AG10803 (cell line): ENCODE measurements at places on chromosomes 12 and 14.
A peak's percentile ranks its signal among the peaks of the same experiment; 100 is the strongest.

- DNase-seq, result peak; percentile 59
These were observed 27.8 kb upstream of the GPR132 start for GRCh38 chr14:105093038-105093430.

GRCh38 chr12:132162508-132163031 is 18.3 kb downstream of the NOC4L start:
- peak; percentile 86 for DNase-seq

DNA sequence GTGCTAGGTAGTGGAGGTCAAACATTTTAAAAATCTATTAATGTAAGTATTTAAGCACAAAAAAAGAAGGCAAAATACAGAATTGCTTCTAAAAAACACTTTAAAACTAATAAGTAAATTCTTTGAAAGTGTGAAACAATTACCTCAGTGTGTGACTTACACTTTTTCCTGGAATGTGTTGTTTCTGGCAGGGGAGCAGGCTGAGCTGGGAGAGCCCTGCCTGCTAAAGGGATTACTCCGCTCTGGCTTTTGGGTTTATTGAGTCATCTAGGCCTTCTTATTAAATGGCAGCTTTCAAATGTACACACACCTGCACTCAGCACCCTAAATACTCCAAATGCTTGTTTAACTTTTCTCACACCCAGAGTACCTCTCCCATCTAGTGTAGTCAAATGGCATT is 279.8 kb downstream of the AKAP6 start:
- DNase-seq, result peak; percentile 56

GRCh38 chr12:3129301-3130056 is 52.3 kb downstream of the TSPAN9 start:
- peak; percentile 63 for DNase-seq

- peak; percentile 6 for DNase-seq
These were observed 4.5 kb upstream of the OAS2 start for GRCh38 chr12:112973818-112974231.

- no peak for DNase-seq
These were observed 7.0 kb downstream of the MYL2 start for GRCh38 chr12:110913119-110914056.

DNA sequence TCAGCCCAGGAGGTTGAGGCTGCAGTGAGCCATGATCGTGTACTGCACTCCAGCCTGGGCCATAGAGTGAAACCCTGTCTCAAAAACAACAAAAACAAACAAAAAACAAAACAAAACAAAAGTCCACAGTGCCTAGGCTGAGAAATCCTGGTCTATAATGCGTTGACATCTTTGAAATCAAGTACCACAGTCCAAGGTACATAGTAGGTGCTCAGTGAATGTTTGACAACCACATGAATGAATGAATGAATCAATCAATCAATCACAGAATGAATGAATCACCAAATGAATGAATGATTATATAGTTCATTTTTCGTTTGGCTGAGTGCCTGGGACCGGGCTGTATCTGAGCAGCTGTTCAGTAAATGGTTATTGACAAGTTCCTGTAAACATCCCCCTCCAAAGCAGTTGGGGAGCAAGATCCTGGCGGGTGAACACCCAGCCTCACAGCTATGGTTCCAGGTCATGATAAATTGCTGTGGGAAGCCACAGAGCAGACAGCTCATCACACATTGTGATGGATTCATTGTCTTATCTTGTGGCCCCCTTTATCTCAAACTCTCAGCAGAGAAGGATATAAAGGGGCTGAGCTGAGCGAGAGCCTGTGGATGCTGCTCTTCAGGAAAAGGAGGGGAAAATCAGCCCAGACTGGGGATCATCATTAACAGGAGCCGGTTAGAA is 30.4 kb upstream of the IFT81 start:
- no peak for DNase-seq

- DNase-seq, result no peak
These were observed 13.0 kb upstream of the NELL2 start for GRCh38 chr12:44889162-44889561.

DNA sequence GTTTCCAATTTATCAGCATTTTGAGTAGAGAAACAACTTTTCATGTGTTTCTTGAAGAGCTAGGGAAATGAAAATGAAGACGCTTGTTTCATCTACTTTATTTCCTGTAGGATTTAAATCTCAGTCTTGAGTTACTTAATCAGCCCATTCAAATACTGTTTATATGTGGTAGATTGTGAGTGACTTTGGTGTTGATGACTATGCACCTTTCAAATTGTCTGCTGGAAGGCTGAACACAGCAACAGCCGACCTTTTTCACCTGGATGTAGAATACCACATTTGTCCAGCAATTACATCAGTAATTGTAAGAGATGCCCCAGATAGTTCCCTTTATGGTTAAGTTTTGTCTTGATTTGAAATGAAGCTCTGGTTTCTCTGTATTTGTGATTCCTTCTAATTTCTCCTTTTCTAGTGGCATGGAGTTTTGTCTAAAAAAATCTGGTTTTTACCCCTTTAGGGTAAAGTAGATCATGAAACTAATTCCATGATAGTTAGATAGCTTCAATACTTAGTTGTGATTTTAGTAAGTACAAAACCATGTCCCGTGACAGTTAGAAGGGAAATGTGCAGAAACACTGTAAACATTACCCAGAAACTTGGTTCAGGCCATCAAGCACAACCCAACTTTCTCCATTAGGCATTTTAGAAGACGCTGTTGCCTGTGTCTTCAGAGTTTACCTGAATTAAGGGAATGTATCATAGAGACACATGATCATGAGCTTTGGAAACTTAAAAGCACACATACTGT is 165.0 kb downstream of the SRGAP1 start:
- DNase-seq, result no peak

DNA sequence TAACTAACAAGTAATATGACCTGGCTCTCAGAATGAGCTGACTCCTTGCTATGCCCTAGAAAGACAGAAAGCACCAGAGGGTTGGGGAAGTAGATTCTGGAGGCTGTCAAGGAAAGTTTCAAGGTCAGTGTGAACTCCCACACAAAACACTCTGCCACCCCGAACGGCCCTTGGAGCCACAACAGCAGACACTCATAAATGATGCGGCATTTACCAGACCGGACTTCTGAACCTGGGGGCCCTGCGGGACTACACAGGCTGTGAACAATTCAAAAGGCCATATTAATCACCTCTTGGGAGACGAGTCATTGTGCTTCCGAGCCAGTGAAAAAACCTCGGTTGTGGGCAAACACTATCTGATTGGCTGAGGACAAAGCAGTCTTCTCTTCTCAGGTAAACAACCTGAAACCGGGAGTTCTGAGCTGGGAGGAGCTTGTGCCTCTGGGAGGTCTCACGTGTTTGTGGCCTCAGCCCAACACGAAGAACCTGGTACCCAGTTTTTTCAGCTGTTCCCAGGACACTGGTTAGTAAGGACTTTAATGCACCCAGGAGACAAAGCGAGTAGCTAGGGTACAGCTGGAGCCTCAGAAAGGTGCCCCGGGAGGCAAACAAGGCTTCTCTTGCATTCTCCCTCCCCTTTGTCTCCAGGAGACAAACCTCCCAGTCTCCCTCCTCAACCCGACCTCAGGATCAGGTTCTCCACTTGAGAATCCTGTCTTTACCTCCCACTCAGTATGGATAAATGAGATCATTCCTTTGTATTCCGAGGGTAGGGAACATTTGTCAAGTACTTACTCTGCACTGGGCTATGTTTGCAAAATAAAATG is 35.3 kb downstream of the VWF start:
- no peak for DNase-seq

- no peak for DNase-seq
These were observed 21.0 kb downstream of the VASH1 start for GRCh38 chr14:76782115-76782884.

DNA sequence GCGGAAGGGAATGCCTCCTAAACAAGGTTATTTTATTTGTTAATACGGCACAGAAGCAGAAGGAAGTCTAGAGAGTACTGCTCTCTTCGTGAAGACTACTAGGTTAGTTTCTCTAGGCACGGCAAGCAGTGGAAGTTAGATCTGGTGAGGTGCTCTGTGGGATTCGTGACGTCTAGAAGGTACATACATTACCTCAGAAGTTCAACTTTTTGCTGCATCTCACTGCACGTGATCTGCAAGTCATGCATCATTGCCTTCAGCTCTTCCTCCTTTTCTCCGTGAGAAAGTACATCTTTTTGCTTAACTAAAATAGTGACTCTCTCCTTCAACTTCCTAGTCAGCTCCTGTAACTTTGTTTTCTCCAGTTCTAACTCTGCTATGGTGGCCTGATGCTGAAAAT is 74.7 kb downstream of the NIN start:
- no peak for DNase-seq

- DNase-seq, result peak; percentile 30
These were observed 39.9 kb downstream of the DNAI7 start for GRCh38 chr12:25155022-25155576.

GRCh38 chr14:92217936-92218335 is 96.2 kb downstream of the CPSF2 start:
- peak; percentile 58 for DNase-seq

GRCh38 chr12:47038270-47038748 is 41.1 kb upstream of the PCED1B start:
- DNase-seq, result no peak

DNA sequence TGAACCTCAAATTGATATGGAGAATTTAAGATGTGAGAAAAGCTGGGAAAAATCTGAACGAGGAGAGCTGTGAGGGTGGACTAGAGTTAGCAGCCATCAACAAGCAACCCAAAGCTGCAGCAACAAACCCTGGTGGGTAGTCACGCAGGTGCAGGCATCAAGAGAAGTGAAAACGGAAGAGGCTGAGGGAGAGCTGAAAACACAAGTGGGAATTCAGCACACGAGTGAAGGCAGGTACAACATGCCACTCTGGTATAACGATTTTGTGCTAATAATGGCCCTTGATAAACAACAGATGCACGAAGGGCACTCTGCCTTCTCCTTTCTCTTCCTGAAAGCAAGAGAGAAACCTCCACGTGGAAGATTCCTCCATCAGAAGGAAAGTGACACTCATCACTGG is 11.5 kb downstream of the TCL1B start:
- DNase-seq, result no peak

GRCh38 chr12:120725659-120726509 is at the start of gene ACADS:
ACADS (plus strand) TSS chr12:120725826; CDS start chr12:120725886, 60 bp downstream.
- DNase-seq, result peak; percentile 73

- peak; percentile 54 for DNase-seq
These were observed 484 bp downstream of the ALKBH1 start for GRCh38 chr14:77707355-77707723.

- DNase-seq, result no peak
These were observed 83.0 kb upstream of the WSCD2 start for GRCh38 chr12:108046135-108046534.

- no peak for DNase-seq
These were observed 134.2 kb downstream of the KCNK10 start for GRCh38 chr14:88188745-88189416.

- DNase-seq, result peak; percentile 31
These were observed 81.2 kb upstream of the ATF7IP start for GRCh38 chr12:14284184-14284722.

GRCh38 chr14:31263485-31264133 is 56.0 kb upstream of the HECTD1 start:
- DNase-seq, result peak; percentile 100

DNA sequence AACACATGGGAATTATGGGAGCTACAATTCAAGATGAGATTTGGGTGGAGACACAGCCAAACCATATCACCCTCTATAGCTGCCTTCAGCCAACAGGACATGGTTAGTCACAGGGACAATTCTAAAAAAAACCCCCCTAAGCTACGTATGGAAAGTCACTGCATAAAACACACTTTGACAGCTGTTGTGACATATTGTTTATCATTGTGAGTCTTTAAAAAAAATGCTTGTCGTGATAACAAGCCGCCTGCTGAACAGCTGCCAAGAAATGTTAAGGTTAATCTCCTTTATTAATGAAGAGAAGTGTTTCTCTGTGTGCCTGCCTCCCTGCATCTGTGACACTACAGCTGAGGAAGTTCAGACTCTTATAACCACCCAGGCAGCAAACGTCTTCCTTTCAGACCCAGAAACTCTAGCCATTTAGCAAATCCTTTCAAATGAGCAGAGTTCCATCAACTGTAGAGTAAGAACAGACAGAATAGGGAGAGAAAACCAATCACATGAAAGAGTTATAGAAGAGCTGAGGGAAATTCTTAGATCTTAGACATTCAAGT is 1459.6 kb upstream of the TMEM132C start:
- DNase-seq, result no peak

GRCh38 chr14:61512026-61512834 is 183.1 kb upstream of the HIF1A start:
- DNase-seq, result peak; percentile 99

- no peak for DNase-seq
These were observed 11.7 kb downstream of the NAV3 start for GRCh38 chr12:77842430-77842829.

DNA sequence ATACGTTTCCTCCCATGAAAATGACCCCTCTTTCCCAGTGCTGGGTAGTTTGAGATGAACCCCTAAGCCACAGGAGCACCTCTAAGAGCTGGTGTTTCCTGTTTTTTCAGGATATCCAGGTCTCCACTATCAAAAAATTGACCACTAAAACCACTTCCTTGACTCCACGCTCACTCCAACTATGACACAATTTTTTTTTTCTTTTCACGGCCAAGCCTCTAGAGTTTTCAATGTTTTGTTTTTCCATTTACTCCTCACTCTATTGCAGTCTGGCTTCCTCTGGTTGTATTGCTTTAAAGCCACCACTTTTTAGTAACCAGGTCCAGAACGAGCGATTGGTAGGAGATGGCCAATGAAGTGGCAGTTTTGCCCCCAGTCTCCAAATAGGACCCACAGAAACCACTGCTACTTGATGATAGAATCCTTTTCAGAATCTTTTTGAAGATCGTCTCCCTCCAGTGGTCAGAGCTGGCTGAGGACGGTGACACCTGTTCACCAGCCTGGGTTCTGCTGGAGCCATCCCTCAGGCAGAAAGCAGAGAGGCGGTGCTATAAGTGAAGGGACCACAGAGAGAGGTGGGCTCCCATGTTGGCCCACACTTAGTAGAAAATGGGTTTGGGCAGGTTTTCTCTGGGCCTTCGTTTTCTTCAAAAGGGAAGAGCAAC is 454.4 kb downstream of the VRK1 start:
- no peak for DNase-seq

DNA sequence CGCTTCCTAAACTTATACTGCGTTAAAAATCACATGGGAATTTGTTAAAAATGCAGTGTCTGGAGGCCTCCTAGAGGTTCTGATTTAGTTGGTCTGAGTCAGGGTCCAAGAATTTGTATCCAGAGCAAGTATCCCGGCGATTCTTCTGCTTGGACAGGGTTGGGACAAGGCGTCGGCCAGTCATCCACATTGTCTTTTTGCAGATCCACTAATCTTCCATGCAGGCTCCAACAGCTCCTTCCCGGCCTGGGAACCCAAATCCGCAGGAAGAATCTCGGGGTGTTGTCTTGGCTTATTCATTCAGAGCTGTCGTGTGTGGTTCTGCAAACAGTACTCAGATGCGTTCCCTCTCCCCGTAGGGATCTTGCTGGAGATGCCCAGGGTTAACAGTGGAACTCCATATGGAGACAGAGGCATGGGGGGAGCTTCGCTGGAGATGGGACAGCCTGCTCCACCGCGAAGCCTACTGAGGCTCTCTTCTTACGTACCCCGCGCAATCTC is 25.3 kb downstream of the GPRC5D start:
- peak; percentile 44 for DNase-seq

GRCh38 chr12:2231011-2231595 is 178.3 kb downstream of the CACNA1C start:
- DNase-seq, result peak; percentile 61

GRCh38 chr12:31106101-31106803 is 32.6 kb downstream of the DDX11 start:
- no peak for DNase-seq

GRCh38 chr12:49863946-49864797 is 21.3 kb upstream of the BCDIN3D start:
- DNase-seq, result no peak

- no peak for DNase-seq
These were observed 86.4 kb upstream of the PIWIL1 start for GRCh38 chr12:130251236-130251780.
